Ovary (tissue), 10 donors: ENCODE measurements at places on chromosomes 2 and 18. TPM values are rescaled to one million over a fixed set of nuclear protein-coding genes. Genes with fewer than 3 reads are reported as not detected.

- no peaks in the 10 kb centered on the region for H3K36me3 ChIP-seq
- peaks cover 6% of the 10 kb centered on the region for H3K4me1 ChIP-seq
- no peaks in the 10 kb centered on the region for H3K27me3 ChIP-seq
- no peak for DNase-seq
- no peak overlapping the region for H3K27ac ChIP-seq
- no peak overlapping the region for H3K4me3 ChIP-seq
Observed at GRCh38 chr2:216925636-216926366, 65.9 kb upstream of the TNP1 start.

DNA sequence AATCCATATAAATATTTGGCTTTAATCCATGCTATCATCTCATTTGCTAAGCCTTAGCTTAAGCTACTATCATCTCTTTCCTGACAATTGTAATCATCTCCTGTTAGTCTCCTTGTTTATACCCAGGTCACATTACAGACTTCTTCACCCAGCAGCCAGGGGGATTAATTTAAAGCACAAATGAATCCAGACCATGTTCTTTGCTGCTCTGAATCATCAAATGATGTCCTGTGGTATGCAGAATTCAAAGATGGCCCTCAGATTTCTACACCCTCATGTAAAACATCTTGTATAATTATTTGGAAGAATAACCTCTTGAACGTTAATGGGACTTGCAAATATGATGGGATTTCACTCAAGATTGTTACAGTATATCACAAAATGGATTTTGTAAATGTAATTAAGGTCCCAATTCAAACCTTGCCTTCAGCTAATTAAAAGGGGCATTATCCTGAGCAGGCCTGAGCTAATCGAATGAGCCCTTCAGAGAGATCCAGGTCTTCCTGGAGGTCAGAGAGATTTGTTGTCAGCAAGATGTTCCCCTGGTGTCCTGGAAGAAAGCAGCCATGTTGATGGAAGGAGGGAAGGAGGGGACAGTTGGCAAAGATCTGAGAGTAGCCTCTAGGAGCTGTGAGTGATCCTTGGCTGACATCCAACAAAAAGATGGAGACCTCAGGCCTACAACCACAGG is 241.1 kb upstream of the MMADHC start:
- no peaks in the 10 kb centered on the region for H3K27me3 ChIP-seq
- DNase-seq = no peak
- H3K36me3 ChIP-seq = no peaks in the 10 kb centered on the region
- no peak overlapping the region for H3K27ac ChIP-seq

- no peaks in the 10 kb centered on the region for H3K36me3 ChIP-seq
- H3K27ac ChIP-seq = no peak overlapping the region
- H3K4me3 ChIP-seq = no peak overlapping the region
- H3K27me3 ChIP-seq = no peaks in the 10 kb centered on the region
- H3K4me1 ChIP-seq = peaks cover 1% of the 10 kb centered on the region
- DNase-seq = no peak
Observed at GRCh38 chr2:3505771-3506170, 13.6 kb downstream of the ADI1 start.

- no peaks in the 10 kb centered on the region for H3K27me3 ChIP-seq
- H3K27ac ChIP-seq = no peak overlapping the region
- no peaks in the 10 kb centered on the region for H3K4me1 ChIP-seq
- no peak for DNase-seq
- no peak overlapping the region for H3K4me3 ChIP-seq
Observed at GRCh38 chr2:119483395-119483753, 40.9 kb downstream of the SCTR start.

DNA sequence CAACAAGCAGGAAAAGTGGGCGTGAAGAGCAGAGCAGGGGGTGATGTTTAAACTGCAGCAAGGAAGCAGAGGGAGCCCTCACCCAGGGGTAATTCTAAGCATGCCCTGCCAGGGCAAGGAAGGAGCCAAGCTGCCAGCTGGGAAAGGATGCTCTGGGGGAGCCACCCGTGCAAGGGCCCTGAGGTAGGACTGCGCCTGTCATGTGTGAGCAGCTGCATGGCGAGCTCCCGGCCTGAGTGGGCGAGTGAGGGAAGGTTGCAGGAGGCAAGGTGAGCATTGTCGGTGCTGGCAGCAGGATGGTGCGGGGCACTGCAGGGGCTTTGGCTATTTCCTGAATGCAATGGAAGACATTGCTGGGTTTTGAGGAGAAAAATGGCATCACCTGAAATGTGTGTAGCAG is 107.2 kb downstream of the COPS8 start:
- no peak overlapping the region for H3K4me3 ChIP-seq
- H3K4me1 ChIP-seq = peaks cover 10% of the 10 kb centered on the region
- H3K27me3 ChIP-seq = no peaks in the 10 kb centered on the region
- no peak overlapping the region for H3K27ac ChIP-seq
- no peak for DNase-seq

GRCh38 chr2:235988271-235989015 is 179.7 kb downstream of the GBX2 start:
- H3K27ac ChIP-seq = no peak overlapping the region
- no peaks in the 10 kb centered on the region for H3K36me3 ChIP-seq
- no peaks in the 10 kb centered on the region for H3K27me3 ChIP-seq
- no peak overlapping the region for H3K4me3 ChIP-seq

DNA sequence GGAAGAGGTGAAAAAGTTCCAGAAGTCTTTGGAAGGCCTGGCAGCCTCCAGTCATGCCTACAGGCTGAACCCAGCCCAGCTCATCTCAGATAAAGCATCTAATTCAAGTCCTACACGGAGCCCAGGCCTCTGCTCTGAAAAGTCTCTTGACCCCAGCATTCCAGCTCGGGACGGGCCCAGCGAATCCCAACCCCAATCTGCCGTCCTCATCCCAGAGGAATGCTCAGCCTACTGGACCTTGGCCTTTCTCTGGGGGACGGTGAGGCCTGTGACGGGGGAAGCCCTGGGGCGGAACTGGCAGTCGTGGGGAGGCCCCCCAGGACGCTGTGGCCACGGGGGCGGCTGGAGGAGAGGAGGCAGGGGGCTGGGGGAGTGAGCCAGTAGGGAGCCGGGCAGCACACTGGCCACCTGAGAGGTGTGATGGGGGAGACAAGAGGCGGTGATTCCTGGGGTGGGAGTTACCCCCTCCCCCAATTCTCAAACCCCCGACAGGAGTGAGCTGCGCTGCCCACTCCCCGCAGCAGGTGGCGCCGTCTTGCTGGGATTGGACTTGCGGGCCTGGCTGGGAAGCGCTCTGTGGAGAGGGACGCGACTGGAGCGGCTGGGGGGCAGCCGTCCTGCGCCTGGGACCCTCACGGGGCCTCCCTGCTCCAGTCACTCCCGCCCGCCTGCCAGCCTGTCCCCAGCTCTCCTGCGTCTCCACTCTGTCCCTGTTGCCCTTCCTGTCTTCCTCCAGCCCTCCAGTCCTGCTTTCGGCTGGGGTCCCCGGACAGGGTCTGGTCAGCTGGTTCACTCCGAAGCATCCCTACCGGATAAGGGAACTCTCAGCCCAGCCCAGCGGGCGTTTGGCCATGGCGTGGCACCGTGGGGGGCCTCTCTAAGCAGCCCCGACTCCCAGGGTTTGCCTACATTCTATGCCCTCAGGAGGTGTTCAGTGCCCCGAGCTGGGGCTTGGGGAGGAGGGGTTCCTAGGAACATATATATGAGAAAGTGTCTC is 182.6 kb upstream of the HAAO start:
- H3K27me3 ChIP-seq = no peaks in the 10 kb centered on the region
- DNase-seq = peak; percentile 88
- peaks cover 16% of the 10 kb centered on the region for H3K4me1 ChIP-seq
- peak overlapping the region; percentile 64 for H3K27ac ChIP-seq
- H3K36me3 ChIP-seq = no peaks in the 10 kb centered on the region

The POU3F3 gene
- total RNA-seq = not detected

DNA sequence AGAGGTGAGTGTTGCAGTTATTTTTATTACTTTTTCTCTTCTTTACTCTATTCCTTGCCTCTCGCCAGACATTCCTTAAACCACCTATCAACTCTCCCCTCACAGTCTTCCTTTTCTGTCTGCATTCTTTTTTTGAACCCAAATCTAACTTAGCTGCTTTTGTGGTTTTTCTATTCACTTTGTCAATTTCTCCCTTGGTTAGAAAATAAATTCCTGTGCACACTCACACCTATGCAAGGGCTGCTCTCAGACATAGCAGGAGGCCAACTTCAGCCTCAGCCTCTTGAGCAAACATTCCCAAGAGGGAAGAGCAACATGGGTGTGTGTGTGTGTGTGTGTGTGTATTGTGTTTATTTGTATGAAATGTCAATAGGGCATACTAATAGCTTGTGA is 808.6 kb downstream of the RNF144A start:
- H3K36me3 ChIP-seq = no peaks in the 10 kb centered on the region
- H3K4me3 ChIP-seq = no peak overlapping the region
- no peak overlapping the region for H3K27ac ChIP-seq
- no peaks in the 10 kb centered on the region for H3K27me3 ChIP-seq
- no peak for DNase-seq
- peaks cover 2% of the 10 kb centered on the region for H3K4me1 ChIP-seq

DNA sequence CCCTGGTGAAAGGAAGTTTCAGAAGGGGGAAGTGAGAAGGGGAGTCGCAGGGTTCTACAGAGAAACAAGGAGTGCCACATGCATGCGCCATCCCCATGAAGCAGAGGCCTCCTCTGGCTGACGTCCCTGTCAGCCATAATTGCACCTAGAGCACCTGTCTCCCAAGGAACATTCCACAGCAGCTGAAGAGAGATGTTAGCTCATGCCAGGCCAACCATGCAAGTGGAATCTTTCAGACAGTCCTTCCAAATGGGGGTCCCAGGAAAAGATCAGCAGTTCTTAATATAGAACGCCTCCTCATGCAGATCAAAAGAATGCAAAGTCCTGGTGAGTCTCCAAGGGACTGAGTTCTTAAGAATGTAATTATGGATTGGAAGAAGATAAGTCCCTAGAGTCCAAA is 29.6 kb downstream of the MRO start:
- DNase-seq = no peak
- no peak overlapping the region for H3K4me3 ChIP-seq
- no peaks in the 10 kb centered on the region for H3K4me1 ChIP-seq
- no peaks in the 10 kb centered on the region for H3K27me3 ChIP-seq

GRCh38 chr2:113854970-113855740 is 34.7 kb upstream of the ACTR3 start:
- H3K27me3 ChIP-seq = no peaks in the 10 kb centered on the region
- peaks cover 3% of the 10 kb centered on the region for H3K4me1 ChIP-seq
- no peak overlapping the region for H3K27ac ChIP-seq
- no peak overlapping the region for H3K4me3 ChIP-seq
- no peak for DNase-seq

The GATA6 gene
- total RNA-seq = 99.1 TPM

The SULT1C4 gene
- total RNA-seq = 14.5 TPM

GRCh38 chr18:75574187-75574586 is 146.7 kb upstream of the SMIM21 start:
- H3K4me3 ChIP-seq = no peak overlapping the region
- no peaks in the 10 kb centered on the region for H3K36me3 ChIP-seq
- no peak overlapping the region for H3K27ac ChIP-seq
- H3K4me1 ChIP-seq = no peaks in the 10 kb centered on the region
- H3K27me3 ChIP-seq = no peaks in the 10 kb centered on the region

GRCh38 chr2:45002686-45003085 is 6.6 kb downstream of the SIX2 start:
- no peak overlapping the region for H3K4me3 ChIP-seq
- no peak for DNase-seq
- peaks cover 3% of the 10 kb centered on the region for H3K4me1 ChIP-seq
- no peak overlapping the region for H3K27ac ChIP-seq
- no peaks in the 10 kb centered on the region for H3K36me3 ChIP-seq

- H3K4me3 ChIP-seq = no peak overlapping the region
- H3K4me1 ChIP-seq = no peaks in the 10 kb centered on the region
- no peaks in the 10 kb centered on the region for H3K27me3 ChIP-seq
- no peak overlapping the region for H3K27ac ChIP-seq
- no peak for DNase-seq
- H3K36me3 ChIP-seq = no peaks in the 10 kb centered on the region
Observed at GRCh38 chr18:3524706-3525105, 74.7 kb downstream of the TGIF1 start.

DNA sequence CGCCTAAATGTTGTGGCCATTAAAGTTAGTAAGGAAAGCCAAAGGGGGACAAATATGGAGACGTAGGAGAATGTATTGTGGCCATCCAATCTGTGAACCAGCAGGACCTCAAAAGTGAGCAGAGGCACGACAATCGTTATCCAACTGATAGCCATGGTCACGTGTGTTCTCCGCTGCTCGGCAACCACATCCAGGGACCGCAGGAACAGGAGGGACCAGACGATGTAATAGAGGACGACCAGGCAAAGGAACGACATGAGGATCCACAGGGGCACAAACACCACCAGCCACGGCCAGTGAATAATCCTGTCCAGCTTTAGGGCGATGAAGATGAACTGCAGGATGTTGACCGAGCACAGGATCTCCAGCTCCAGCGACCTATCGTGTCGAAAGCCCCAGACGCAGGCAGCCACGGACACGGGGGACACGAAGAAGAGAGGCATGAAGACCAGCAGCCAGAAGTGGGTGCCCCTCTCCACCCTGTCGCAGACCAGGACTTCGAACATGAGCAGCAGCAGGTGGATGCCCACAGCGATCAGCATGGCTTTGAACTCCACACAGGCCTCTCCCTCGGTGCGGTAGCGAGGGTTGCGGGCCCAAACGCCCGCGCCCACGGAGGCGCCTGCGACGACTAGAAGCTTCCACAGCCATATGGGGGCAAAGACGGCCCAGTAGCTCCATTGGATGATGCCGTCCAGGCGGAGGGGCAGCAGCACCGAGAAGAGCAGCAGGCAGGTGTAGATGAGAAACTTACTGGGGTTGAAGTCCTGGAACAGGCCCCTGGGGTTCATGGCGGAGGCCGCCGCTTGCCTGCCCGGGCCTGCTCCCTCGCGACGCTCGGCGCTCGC is 790 bp downstream of the TMEM185B start:
- peak overlapping the region; percentile 92 for H3K27ac ChIP-seq
- no peaks in the 10 kb centered on the region for H3K36me3 ChIP-seq
- peaks cover 6% of the 10 kb centered on the region for H3K4me1 ChIP-seq

DNA sequence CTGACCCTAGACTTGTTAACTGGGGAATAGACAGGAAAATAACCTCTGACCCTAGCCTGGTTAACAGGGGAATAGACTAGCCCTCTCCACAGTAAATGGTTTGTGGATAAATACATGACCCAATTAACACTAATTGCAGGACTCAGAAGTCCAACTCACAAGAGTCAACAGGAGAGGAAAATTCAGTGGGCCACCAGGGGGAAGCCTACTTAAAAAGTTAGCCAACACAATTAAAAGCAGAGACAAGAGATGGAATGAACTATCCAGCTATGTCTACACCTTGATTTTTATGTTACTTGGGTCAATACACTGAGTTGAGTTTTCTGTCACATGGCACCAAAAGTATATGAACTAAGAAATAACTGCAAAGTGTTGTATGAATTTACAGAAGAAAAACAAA is 158.8 kb upstream of the SLC39A10 start:
- no peaks in the 10 kb centered on the region for H3K27me3 ChIP-seq
- H3K4me3 ChIP-seq = no peak overlapping the region
- no peaks in the 10 kb centered on the region for H3K36me3 ChIP-seq
- no peak overlapping the region for H3K27ac ChIP-seq
- DNase-seq = no peak

The CCBE1 gene
- 60.4 TPM for total RNA-seq

DNA sequence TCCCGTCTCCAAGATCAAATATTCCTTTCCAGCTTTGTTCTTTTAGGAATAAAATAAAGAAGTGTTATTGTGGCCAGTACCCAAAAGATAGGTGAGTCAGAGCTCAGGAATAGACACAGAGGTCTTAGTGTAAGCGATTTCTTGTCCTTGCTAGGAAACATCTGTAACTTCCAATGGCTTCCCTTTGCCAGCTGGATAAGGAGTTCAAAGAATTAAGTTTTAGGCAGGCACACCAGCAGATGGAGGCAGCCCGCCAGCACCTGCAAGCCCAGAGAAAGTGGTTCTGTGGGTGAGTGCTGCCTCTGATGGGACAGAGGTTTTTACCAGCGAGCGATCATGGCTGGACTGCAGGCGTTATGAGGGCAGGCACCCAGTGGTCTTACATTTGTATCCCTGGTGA is 125.4 kb downstream of the MGAT5 start:
- H3K4me1 ChIP-seq = peaks cover 9% of the 10 kb centered on the region
- H3K27ac ChIP-seq = no peak overlapping the region
- DNase-seq = peak; percentile 52
- H3K27me3 ChIP-seq = no peaks in the 10 kb centered on the region
